Glutamatergic neuron (in vitro differentiated cells): ENCODE measurements at places on chromosomes 11 and 22. TPM values are rescaled to one million over a fixed set of nuclear protein-coding genes. Genes with fewer than 3 reads are reported as not detected.

The KRTAP5-10 gene
- total RNA-seq = not detected

DNA sequence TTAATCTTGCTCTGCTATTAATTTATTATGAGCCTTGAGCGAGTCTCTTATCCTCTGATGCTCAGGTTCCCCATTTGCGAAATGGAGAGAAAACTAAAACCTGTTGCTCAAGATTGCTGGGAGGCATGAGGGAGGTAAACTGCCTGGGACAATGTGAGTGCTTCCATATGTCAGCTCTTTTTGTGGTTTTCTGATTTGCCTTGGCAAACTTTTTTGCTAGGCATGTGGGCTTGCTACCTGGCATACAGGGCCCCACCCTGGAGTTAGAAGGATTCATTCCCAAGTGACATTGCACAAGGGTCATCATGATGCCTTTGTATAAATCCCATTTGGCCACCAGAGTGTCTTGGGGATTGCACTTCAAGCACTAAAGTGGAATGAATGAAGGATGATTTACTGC lies 22.4 kb downstream of the TSPAN18 start:
- no peak for DNase-seq

The LMNTD2 gene
- 2.3 TPM for total RNA-seq

- DNase-seq = no peak
Measured at GRCh38 chr11:65616575-65617001, 1.0 kb downstream of the PCNX3 start.

The ATM gene
- total RNA-seq = 139 TPM

DNA sequence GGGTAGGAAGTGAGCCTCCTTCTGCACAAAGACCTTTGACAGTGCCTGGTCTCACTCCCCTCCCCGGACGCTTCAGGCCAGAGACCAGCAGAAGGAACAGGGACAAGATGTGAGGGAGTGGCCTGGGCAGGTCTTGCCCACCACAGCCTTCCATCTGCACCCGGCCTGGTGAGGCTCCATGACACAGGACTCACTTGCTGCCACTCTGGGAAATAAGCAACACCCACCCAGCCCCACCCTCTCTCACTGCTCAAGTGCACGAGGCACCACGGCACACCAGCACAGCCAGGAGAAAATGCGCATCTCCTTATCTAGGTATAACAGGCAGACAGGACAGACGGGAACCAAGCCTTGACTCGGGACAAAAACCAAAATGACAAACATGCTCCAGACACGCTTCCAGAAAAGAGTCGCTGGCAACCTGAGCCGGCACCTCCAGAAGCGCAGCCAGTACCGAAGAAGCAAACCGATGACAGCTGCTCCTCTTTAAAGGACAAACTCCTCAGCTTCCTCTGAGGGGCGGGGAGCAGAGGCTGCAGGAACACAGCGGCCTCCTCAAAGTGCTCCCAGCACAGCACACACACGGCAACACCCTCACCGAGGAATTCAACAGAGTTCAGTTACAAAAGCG lies 41.7 kb downstream of the BRD1 start:
- no peak for DNase-seq

The OR5P2 gene
- total RNA-seq = not detected

GRCh38 chr11:130840679-130841078 lies 75.6 kb downstream of the SNX19 start:
- DNase-seq = no peak

The KREMEN1 gene
- total RNA-seq = 20.5 TPM

GRCh38 chr11:81970886-81971285 lies 762.8 kb downstream of the FAM181B start:
- no peak for DNase-seq

DNA sequence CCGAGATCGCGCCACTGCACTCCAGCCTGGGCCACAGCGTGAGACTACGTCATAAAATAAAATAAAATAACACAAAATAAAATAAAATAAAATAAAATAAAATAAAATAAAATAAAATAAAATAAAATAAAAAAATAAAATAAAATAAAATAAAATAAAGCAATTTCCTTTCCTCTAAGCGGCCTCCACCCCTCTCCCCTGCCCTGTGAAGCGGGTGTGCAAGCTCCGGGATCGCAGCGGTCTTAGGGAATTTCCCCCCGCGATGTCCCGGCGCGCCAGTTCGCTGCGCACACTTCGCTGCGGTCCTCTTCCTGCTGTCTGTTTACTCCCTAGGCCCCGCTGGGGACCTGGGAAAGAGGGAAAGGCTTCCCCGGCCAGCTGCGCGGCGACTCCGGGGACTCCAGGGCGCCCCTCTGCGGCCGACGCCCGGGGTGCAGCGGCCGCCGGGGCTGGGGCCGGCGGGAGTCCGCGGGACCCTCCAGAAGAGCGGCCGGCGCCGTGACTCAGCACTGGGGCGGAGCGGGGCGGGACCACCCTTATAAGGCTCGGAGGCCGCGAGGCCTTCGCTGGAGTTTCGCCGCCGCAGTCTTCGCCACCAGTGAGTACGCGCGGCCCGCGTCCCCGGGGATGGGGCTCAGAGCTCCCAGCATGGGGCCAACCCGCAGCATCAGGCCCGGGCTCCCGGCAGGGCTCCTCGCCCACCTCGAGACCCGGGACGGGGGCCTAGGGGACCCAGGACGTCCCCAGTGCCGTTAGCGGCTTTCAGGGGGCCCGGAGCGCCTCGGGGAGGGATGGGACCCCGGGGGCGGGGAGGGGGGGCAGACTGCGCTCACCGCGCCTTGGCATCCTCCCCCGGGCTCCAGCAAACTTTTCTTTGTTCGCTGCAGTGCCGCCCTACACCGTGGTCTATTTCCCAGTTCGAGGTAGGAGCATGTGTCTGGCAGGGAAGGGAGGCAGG lies at the start of gene GSTP1:
Gene GSTP1, plus strand, starts transcription at position 566 of the 958 bp plus-strand sequence. Its CDS starts 32 bp downstream, at position 598.
- DNase-seq = peak; percentile 95

GRCh38 chr11:103806130-103806895 lies 230.1 kb upstream of the DDI1 start:
- no peak for DNase-seq

DNA sequence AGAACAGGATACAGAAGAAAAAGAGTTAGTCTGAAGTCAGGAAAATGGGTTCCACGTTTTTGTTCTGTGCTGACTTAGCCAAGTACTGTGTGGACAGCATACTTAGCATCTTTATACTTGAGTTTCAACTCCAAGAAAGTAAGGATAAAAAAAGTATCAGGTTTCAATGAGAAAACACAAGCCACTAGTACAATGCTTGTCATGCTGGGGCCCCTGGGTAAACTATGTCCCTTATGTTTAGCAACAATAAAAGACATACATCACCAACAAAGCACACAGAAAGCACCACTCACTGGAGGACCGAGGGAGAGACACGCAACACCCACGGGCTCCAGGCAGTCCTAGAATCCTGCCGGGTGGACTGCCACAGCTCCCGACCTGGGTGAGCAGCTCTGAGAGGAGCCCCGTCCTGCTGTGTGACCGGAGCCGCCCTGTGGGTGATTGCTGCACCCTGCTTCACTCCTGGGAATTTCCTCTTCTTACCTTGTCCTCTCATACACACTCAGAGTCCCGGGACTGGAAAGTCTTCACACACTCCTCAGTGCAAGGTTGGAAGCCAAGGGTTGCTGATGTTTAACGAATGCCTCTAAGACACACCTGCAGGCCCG lies 890.5 kb downstream of the BRD1 start:
- no peak for DNase-seq

GRCh38 chr11:72433455-72434036 lies 785 bp downstream of the CLPB start:
- no peak for DNase-seq

DNA sequence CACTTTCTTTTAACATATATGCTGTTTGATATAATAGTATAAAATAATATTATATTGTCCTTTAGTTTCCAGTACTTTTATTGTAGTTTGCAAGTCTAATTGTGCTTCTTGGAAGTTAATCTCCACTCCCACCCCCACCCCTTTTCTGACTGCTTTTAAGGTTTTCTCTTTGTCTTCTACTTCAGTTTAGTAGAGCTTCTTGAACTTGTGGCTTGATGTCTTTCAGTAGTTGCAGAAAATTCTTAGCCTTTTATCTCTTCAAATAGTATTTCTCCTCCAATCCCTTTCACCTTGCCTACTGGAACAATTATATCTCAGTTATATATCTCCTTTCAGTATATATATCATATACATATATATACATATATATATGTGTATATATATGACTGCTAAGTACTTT lies 56.6 kb downstream of the PARVG start:
- no peak for DNase-seq

The RAG2 gene
- not detected for total RNA-seq

The MPEG1 gene
- not detected for total RNA-seq

DNA sequence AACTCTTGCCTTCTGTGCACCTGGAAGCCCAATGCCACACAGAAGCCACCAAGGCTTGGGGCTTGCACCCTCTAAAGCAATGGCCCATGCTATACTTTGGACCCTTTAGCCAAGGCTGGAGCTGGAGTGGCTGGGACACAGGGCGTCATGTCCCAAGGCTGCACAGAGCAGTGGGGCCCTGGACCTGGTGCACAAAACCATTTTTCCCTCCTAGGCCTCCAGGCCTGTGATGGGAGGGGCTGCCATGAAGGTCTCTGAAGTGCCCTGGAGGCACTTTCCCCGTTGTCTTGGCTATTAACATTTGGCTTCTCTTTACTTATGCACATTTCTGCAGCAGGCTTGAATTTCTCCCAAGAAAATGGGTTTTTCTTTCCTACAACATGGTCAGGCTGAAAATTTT lies 20.6 kb upstream of the TMEM45B start:
- DNase-seq = no peak

The MPPED1 gene
- 0.37 TPM for total RNA-seq

The GDPD4 gene
- not detected for total RNA-seq

DNA sequence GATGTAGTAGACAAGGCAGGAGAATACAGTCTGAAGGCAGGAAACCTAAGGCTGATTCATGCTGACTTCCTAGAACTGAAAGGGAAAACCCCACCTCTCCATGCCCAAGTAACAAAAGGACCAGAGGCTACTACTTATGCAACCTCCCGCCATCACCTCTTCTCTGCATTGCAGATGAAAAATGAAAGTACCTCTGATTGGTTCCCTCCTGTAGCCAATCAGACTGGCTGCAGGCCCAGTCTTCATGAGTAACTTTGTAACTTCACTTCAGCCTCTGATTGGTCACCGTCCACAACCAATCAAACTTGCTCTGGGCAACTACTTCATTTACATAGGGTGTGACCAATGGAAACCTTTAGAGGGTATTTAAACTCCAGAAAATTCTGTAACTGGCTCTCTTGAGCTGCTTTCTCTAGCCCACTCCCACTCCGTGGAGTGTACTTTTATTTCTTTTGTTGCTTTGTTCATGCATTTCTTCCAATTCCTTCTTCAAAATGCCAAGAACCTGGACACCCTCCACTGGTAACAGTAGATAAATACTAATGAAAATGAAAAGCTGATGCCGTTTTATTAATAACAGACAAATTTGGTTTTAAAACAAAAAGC lies 5.2 kb upstream of the MAP6 start:
- DNase-seq = no peak

- DNase-seq = peak; percentile 18
Measured at GRCh38 chr22:50699001-50699755, 26.6 kb downstream of the SHANK3 start.
